ENCODE measurements at places on chromosomes 11 and 22.

DNA sequence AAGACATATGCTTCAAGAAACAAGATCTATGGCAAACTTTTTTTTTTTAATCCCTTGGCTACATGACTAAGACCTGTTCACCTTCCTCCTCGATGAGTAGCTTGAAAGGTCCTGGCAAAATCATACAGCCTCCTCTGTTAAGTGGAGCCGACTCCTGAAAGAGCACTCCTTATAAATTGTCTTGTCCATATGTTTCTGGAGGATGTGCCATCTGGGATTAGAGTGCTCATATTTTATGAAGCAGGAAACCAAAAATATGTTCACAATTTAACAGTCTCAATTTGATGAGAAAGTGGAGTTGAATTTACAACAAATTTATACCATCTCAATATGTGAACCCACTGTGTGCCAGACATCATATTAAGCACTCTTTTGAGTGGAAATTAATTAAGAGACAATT lies 912.1 kb upstream of the FAT3 start:
- DNase-seq, result no peak

GRCh38 chr11:91902312-91902711 lies 322.3 kb upstream of the FAT3 start:
- DNase-seq, result no peak

GRCh38 chr22:44335903-44336803 lies 23.4 kb upstream of the SHISAL1 start:
- no peak for DNase-seq

- no peak for DNase-seq
Observed at GRCh38 chr11:67307545-67308001, 4.2 kb downstream of the SSH3 start.

DNA sequence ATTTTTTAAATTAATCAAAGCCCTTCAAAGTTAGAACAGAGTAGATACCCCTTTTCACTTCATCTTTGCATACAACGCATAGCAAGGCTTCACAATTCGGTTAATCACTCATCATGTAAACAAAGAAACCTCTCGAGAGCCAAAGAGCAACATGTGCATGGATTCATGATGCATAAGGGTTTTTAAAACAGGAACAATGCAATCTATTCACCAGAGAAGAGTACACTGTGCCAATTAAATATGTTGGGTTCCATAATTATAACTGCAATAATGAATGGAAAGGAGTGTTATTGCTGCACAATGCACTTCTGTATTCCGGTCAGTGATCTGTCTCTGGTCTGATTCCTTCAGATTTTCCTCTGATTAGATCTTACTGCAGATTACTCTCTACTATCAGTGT lies 45.3 kb downstream of the CADM1 start:
- no peak for DNase-seq

- no peak for DNase-seq
Observed at GRCh38 chr22:18103527-18104269, 6.9 kb upstream of the TUBA8 start.

- no peak for DNase-seq
Observed at GRCh38 chr11:113392236-113392921, 4.8 kb downstream of the ANKK1 start.

DNA sequence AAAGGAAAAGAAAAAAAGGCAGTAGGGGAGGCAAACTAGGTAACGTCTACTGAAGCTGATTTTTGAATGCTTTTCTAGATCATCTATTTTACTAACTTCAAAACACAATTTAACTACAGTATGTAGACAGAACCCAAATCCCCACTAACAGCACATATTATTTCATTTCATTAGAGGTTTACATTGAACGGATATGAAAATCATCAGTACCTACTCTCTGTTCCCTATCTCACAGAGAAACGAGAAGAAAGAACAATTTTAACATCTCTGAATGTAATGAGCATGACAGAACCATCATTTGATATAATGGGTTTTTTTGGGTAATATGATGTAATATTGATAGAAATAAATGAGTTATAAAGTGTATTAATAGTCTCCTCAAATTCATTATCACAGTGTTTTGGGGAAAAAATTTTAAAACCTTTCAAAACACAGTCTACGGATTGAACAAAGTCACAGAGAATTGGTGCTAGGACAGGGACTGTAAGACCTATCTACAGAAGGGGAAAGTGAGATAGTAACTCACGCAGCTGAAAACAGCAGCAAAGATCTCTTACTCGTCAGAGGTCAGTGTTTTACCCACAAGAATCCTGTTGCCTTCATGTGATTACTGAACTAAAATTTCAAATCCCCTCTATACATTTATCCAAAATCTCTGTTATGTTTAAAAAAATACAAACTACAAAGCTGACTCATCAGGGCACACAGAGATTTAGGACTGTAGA lies 77.3 kb downstream of the ZBTB44 start:
- no peak for DNase-seq

DNA sequence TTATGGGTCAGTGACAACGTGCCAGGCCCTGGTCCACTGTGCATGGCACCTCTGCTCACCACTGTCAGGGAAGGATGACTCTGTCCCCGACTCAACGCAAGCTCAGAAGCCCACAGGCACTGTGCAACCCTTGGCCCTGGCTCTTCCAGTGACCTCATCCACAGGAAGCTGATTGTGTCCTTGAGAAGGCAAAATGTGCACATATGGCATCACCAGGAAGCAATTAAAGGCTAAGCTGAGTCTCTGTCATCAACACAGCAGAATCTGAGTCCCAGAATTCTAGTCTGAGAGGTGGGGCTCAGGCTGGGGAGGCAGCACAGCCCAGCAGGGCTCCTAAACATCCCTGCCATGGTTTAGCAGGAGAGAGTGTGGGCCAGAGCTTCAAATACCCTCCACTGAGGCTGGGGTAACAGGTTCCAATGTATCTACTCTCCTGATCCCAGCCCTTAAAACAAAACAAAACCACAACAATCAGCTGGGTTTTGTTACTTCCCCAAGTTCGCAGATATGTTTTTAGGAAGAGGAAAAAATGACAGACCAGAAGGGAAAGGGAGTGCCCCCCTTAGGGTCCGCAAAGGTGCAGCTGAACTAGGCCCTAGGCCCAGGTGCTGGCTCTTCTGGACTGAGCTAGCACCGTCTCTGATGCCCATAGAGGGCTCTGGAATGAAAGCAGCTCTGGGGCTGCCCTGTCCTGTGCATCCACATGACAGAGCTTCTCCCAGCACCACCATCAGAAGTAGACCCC lies 33.5 kb upstream of the GNAZ start:
- no peak for DNase-seq

DNA sequence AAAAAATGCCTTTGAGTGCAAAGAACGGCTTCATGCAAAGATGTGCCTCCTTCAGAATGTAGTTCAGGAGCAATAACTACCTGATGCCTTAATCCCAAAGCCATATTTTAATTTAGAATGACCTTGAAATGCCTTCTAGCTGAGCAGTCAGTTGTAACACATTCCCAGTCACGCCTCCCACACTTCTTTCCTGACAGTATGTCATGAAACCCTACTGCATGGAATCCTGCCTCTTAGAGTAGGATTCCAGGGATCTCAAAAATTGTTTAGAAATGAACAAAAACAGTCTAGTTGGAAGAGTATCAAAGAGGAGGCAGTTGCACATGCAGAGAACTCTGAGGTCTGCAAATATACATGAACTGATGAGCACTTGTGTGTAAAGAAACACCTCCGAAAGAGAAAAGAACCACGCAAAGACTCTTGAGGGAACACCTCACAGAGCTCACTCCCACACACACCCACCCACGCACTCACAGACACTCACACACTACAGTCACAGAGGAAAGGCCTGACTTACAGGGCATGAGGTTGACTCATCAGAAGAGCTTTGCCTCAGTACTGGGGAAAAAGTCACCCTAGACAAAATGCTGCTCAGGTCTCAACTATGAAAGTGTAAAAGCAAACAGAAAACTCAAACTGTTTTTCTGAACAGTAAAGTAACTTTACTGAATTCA lies 77.4 kb downstream of the GGTLC2 start:
- DNase-seq, result peak; percentile 31

GRCh38 chr11:119908573-119908904 lies 179.5 kb upstream of the NECTIN1 start:
- no peak for DNase-seq

GRCh38 chr11:33869481-33870422 lies 22.1 kb downstream of the LMO2 start:
- no peak for DNase-seq

GRCh38 chr11:105181521-105181920 lies 42.0 kb upstream of the CARD18 start:
- DNase-seq, result no peak

DNA sequence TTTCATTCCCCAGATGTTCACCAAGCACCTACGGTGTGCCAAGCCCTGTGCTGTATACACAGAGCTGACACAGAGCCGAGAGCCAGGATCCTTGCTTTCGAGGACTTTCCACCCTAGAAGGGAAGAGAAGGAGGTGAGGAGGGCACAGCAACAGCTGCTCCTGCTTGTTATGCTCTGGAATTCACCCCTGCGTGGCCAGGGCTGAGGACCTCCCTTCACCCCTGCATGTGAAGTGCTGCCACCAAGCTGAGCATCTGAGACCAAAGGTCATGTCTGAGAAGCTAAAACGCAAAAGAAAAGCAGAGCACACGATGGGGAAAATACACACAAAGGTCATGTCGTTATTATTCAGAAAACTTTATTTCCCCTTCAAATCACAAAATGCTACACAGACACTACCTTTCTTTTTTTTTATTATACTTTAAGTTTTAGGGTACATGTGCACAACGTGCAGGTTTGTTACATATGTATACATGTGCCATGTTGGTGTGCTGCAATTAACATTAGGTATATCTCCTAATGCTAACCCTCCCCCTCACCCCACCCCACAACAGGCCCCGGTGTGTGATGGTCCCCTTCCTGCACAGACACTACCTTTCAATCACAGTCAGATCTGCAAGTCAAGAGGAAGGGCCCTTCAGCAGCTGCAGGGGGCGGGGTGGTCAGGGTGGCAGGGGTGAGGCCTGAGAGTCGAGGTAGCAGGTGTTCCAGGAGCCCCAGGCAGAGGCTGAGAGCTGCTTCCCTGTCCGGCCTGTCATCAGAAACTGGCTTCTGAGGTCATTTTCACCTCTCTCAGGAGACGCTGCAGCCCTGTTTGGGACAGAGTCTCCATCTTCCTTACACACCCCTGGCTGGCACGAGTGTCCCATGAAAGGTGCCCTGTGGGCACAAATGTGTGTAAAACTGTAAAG lies 40.1 kb upstream of the PRR5 start:
- DNase-seq, result no peak

DNA sequence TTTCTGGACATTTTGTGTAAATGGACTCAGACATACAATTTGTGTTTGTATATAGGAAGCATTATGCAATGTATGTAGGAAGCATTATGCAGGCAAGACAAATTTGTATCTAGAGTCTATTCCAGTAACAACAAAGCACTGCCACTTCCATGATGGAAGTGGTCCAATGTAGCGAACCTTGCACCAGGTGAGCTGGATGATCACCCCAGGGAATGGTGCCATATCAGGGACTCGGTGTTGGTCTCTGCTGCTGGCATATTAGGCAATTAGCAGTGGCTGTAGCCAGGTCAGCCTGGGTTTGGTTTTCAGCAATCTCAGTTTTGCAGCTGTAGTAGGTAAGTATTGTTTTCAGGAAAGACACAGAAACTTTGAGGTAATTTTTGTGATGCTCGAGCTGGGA lies 12.8 kb downstream of the ZFP91 start:
- DNase-seq, result no peak

- no peak for DNase-seq
Observed at GRCh38 chr11:64784813-64785581, 6.7 kb upstream of the SF1 start.

- DNase-seq, result no peak
Observed at GRCh38 chr22:33969045-33969444, 48.8 kb upstream of the LARGE1 start.

DNA sequence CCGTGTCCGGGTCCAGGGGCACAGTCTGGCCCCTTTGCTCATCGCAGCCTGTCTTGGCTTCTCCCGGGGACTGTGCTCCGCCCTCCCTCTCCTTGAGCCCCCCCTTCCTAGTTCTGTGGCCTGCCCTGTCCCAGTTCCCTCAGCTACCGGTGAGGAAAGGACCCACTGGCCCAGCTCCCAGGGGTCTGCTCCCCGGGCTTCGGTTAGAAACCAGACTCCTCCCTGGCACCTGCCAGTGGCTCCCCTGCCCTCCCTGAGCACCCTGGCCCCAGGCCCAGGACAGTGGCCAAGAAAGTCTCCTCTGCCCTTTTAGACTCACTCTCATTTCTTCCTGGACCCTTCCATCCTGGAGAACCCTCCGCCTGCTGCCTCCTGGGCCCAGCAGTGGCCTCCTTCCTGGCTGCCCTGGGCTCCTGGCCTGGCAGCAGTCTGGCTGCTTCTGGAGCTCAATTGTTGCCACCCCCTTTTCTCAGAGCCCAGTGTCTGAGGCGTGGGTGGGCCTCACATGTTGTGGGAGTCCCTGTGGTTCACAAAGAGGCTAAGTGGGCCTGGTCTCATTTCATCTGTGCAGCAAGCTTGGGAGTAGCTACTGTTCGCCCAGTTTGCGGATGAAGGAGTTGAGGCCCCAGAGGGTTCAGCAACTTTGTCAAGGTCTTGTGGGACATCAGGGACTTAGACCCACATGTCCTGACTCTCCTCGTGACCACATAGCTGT lies 12.6 kb downstream of the PRDM11 start:
- DNase-seq, result no peak

DNA sequence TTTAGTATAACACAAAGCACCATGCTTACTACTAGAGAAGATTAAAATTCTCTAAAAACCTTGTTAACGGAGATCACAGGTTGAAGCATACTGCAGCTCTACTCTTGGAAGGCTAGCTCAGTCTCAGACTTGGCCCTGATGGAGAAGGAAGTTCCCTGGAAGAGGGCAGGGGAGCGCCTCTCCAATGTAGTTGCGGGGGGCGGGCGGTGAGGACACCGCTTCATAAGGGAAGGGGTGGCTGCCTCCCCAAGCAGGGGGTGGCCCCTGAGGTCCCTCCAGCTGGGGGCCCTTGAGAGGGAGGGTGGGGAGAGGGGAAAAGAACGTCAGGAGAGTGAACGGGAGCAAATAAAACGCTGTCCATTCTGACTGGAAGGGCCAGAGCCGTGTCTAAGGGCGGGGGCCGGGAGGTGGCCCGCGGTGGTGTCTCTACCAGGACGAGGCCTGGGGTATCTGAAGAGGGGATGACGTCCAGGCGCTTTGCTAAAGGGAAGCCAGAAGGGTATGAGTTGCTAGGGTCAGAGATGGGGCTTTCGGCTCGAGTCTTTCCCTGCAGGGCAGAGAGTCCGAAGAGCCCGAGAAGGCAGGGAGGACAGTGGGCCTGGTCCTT lies 553 bp upstream of the USP47 start:
- no peak for DNase-seq

DNA sequence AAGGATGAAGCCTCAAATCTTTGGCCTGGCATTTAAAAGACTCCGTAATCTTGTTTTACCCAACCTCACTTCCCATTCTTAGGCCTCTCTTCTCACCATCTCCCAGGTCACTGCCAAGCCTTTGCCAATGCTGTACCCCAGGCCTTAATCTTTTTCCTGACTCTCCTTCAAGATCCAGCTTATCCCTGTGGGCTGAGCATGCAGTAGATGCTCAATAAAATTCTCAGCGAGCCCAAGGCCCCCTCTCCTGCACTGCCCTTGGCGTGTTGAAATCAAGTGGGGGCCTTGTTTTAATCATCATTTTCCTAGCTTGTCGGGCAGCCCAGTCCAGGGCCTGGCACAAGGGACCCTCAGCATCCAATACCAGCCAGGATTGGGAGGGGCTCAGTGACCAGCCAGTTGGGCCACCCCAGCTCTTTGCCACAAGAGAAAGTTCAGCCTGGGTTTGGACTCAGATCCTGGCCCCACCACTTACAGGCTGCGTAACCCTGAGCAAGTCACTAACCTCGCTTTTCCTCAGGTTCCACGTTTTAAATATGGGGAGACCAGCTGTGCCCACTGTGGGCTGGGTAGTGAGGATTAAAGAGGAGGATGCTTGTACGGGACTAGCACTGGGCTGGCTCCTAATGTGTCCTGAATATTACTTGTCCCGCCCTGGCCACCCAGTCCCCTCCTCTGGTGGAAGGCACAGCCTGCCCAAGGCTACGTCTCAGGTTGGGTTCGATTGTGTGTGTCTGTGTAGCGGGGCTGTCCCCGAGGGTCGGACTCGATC lies 943 bp upstream of the YWHAH start:
- no peak for DNase-seq
